ENCODE measurements at places on chromosomes 7 and 10.

DNA sequence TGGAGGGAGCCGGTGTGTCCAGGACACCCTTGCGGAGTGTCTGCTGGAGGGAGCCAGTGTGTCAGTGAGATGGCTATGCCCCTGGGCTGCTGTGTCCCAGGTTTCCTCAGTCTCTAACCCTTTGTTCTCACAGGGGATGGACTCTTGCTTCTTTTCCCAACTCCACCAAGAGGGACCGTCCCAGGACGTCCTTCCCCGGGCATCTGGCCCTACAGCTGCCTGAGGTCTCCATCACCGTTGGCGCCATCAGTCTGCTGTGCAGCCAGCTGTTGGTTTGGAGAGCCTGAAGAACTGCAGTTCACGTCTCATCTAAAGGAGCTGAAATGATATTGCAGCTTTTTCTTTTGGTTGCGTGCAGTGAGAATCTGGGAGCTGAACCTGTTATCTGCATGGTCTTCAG lies 136.2 kb downstream of the VIPR2 start:
- DNase-seq: no peak

DNA sequence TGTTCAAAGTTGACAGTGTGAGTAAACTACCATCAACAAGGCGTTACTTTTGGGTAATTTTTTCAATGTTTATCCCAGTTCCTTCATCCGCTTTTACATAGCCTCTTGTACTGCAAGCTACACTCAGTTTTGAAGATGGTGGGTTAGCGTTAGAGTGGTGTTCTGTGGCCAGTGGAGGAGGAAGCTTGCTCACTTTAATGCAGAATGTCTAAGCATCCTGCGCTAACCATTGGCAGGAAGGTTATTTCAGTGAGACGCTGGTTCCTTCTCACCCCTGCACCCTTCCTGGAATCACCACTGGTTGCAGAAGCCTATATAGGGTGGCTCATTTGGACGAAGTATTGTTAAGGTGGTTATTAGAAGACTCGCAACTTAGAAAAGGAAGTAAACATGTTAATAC lies 159.1 kb downstream of the CELF2 start:
- no peak for DNase-seq

GRCh38 chr10:70970830-70971229 lies 82.5 kb upstream of the PCBD1 start:
- DNase-seq: peak; percentile 27

GRCh38 chr7:11343136-11343535 lies 369.5 kb downstream of the PHF14 start:
- no peak for DNase-seq

DNA sequence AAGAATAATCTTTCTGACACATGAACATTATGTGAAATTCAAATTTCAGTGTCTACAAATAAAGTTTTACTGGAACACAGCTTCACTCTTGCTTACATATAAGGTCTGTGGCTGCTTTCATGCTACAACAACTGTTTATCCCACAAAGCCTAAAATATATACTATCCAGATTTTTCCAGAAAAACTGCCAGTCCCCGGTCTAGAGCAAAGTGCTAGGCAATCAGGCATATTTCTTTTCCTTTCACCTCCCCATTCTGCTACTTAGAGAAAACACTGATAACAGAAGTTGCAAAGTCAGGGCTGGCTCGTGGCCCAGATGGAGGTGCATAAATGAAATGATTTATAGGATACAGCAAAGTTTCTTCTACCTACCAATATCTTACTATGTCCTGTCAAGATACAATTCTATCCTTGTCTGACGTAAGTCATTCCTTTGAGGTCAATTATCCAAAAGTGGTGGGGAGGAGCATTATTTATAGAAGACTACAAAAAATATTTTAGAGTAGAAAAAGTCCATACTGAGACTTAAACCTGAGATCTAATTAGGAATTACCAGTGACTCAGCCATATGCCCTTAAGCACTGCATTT lies 384.1 kb downstream of the NXPH1 start:
- no peak for DNase-seq

GRCh38 chr10:21164687-21165086 lies 267.6 kb upstream of the NEBL start:
- no peak for DNase-seq

DNA sequence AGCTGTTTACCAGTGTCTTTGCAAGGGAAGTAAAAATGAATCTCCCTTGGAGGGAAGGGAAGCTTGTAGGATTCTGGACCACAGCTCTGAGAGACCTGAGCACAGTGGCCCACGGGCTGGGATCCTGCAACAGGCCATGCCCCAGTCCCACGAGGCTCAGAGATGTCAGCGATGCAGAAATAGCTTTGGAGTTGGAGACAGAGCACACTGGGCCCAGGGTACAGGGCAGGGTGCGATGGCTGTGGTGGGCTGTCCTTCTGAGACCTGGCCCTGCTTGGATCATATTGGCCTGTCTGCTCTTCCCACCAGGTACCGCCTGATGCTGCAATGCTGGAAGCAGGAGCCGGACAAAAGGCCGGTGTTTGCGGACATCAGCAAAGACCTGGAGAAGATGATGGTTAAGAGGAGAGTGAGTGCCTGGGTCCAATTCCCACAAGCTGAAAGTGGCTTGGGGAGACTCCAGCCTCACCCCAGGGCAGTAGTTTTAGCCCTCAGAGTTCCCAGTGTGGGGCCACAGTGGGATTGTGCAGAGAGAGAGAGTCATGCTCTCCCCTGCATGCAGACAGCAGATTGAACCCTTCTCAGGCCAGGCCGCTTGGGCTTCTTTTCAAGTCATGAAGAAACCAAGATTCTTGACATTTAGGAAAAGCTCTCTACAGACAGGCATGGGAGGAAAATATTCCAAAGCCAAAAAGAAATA lies 13.5 kb upstream of the CSGALNACT2 start:
- no peak for DNase-seq

- DNase-seq: peak; percentile 92
Observed at GRCh38 chr10:124999433-125000365, 57.8 kb downstream of the ZRANB1 start.

Data from fibroblast of skin of scalp (primary cell).